Stimulated activated CD4-positive, alpha-beta T cell treated with anti-CD3 and anti-CD28 coated beads, TNF-alpha, amount 100 ng/mL, for 48 hours (primary cell): ENCODE measurements at places on chromosomes 2 and 18.

DNA sequence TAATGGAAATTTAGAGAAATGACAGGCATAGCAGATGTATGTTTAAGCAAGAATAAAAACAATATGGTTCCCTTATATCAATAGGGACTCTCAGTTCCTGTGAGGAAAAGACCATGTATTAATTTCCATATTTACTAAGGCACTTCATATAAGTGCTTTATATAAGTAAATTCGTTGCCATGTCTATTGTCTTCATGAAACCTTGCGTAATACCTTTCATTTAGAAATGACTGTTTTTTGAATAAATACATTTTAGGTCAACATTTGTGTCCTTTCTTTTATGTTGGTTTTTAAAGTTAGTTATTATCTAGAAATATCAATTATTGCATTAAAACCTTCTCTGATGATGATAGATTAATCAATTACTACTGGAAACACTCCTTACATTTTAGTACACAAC, 83.3 kb downstream of the KCNS3 start:
- no peak for DNase-seq

DNA sequence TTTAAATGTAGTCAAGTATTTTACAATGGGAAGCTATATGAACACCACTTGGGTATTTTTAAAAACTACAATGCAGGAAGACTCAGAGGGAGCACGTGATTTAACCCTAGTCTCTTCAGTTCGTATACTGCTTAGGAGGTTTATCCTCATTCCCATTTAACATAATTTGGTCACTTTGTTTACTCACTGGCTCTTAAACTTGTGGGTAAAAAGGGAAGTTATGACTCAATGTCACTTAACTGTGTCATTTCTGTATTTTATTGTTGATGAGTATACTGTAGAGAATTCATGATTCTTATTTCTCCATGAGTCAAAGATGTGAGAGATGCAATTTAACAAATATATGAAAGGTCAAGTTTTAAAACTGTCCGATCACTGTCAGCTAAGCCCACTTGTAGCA, 48.2 kb downstream of the SLC66A3 start:
- no peak for DNase-seq

DNA sequence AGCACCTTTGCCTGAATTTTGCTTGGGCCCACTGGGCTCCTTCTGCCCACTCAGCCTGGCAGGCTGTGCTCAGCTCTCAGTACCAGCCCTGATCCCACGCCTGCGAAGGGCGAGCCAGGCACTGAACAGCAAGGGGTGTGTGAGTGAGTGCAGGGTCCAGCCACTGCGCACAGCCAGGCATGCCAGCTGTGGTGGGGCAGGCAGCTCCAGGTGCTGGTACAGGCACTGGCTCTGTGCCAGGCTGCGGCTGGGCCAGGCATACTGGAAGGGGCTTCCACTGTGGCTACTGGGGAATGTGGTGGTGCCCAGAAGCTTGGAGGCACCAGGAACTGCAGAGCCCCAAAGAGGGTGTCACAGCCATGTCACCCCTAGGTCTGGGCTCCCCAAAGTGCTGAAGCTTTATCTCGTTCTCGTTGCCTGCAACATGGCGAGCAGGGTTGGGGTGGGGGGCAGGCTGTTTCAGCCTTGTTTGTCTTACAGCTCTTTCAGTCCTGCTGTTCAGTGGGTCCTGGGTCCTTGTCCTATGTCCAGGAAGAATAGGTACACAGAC, 8.8 kb downstream of the DYSF start:
- no peak for DNase-seq

GRCh38 chr2:234670052-234670451, 173.2 kb upstream of the ARL4C start:
- no peak for DNase-seq

- no peak for DNase-seq
These were observed 194.9 kb upstream of the POU3F3 start for GRCh38 chr2:104658904-104659591.
